ENCODE measurements at places on chromosomes 4 and X. TPM values are rescaled to one million over a fixed set of nuclear protein-coding genes. Genes with fewer than 3 reads are reported as not detected.
A peak's percentile ranks its signal among the peaks of the same experiment; 100 is the strongest.

DNA sequence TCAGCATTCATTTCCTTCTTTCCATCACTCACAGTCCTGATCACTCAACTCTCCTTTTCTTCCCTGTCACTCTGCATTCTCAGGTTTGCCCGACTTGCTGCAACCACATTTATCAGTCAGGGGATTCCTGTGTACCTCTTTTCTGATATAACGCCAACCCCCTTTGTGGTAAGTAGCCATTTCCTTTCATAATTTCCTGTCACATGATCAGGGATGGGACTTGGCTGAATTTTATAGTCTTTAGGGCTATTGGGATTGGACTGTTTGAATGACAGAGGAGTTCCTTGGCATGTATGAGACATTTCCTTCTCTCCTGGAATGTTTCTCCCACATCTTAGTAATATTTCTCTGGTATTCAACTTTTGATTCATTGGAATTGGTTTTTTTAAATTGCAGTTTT, 11.0 kb downstream of the PGM2 start:
- DNase-seq: no peak

DNA sequence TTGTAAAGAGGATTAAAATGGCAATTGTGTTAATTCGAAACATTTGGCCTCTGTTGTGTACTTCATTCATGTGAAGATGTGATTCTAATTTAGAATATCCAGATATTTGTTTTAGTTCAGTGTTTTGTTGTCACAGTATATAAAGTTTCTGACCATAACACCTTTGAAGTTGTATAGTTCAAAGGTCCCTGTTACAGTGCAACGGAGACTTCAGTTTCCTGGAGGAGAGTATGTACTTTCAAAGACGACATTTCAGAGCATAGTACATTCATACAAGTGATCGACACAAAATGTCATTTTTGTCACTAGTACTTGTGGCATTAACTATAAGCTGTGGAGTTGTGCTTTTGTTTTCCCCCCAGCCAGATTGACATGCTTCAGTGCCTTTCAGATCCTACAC, 372.8 kb upstream of the MAGEB2 start:
- no peak for DNase-seq

Gene RGN
- not detected for total RNA-seq

Gene SSX3
- not detected for total RNA-seq

DNA sequence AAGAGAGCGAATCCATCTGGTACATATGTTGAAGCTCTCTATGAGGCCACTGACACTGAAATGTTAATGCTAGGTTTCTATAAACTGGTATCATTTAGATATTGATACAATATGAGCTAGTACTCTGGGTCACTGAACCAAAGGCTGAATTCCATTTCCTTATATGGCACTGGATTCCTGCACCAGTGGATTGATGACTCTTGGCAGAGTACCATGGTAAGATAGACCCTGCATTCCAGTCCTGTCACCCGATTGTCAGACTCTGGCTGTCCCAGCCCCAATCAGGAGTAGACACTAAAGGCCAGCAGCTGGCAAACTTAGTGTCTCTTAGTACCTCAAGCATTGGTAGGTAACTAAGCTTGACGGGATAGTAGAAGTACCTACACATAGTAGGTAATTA, 44.0 kb upstream of the EOLA2 start:
- DNase-seq: no peak

GRCh38 chr4:13559413-13559812, 15.1 kb upstream of the NKX3-2 start:
- DNase-seq: no peak

GRCh38 chr4:41715155-41715554, 33.4 kb downstream of the PHOX2B start:
- no peak for DNase-seq

GRCh38 chr4:71187404-71188155, 151.2 kb upstream of the SLC4A4 start:
- peak; percentile 91 for DNase-seq

GRCh38 chrX:338281-338835, 19.8 kb upstream of the GTPBP6 start:
- DNase-seq: no peak

Gene ZXDA
- 2.3 TPM for total RNA-seq

DNA sequence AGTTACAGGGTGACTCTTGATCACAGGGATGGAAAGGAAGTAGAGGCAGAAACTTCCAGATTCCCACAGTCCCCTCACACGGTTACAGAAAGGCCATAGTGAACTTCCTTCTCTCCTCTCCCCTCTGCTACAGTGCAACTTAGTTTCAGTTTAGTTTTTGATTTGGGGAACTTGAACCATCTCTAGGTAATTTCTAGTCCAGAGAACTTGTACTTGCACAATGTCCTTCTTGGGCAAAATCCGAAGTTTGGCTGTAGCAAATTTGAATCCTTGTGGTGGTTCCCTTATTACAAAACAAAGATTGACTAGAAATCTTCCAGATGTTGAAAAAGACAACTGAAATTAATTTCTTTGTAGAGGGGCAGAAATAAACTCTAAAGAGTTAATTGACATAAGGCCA, 1.2 kb upstream of the BLTP1 start:
- no peak for DNase-seq

GRCh38 chr4:138946306-138946705, 69.3 kb upstream of the NOCT start:
- no peak for DNase-seq

Gene TMPRSS11D
- not detected for total RNA-seq

DNA sequence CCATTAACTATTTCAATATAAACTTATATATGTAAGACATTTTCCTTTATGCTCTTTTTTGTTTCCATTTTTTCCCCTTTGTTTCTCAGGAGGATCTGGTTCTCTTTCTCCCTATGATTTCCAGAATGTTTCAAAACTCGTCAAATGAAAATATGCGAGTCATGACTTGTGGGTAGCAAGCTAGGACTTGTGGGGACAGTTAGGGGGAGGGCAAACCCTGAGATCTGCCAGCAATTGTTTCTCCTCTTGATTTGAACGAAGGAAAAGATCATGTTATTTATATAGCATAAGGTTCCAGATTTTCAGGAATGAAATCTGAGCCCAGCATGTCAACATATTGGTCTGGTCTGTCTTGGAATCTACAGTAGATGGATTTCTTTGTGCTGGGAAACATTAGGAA, 28.9 kb upstream of the GPC4 start:
- no peak for DNase-seq

All from Caki2 (cell line).